ENCODE measurements at places on chromosomes 5 and 9. TPM values are rescaled to one million over a fixed set of nuclear protein-coding genes. Genes with fewer than 3 reads are reported as not detected.

Gene INSYN2B
- total RNA-seq, result not detected

Gene RELL2
- 2.3 TPM for total RNA-seq

DNA sequence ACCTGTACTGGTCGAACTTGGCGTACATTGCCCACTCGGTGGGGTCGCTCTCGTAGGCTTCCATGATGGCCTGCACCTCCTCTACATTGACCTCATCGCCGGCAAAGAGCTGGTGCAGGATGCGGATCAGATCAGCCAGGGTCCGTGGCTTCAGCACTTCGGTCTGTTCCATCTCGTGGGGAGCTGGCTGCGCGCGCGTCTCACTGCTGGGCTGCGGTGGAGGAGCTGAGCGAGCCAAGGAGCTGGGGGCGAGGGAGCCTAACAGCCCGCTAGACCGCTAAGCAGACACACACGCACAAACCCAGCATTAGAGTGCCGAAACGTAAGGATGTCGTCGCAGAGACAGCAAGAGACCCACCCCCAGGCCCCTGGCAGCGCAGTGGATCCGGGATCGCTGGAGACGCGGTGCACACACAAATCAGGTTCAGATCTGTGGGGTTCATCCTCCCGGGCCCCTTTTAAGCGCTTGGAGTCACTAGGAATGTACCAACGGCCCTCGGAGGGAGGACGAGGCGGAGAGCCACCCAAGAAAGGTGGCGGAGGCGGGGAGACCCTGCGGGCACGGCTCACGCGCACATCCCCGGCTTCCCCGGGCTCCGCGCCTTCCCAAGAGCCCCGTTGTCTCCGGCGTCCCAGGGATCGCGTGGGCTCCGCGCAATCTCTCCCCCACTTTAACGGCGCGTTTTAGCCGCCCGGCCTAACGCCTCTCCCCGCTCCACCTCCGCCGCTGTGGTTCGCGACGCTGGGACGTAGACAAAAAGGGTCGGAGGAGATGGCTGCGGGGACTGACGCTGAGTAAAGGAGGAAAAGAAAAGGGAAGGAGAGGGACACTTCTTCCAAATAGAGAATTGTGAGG, at the start of gene CDO1:
Gene CDO1, minus strand, starts transcription at position 434 of the 856 bp plus-strand sequence. Its CDS starts 262 bp downstream, at position 172.
- ATAC-seq, result peak; percentile 82

- ATAC-seq, result no peak
These were observed 48.6 kb downstream of the CARTPT start for GRCh38 chr5:71767661-71768060.

- ATAC-seq, result no peak
These were observed 40.1 kb upstream of the TARS1 start for GRCh38 chr5:33400675-33401074.

- no peak for ATAC-seq
These were observed 162.8 kb downstream of the PJA2 start for GRCh38 chr5:109246841-109247592.

DNA sequence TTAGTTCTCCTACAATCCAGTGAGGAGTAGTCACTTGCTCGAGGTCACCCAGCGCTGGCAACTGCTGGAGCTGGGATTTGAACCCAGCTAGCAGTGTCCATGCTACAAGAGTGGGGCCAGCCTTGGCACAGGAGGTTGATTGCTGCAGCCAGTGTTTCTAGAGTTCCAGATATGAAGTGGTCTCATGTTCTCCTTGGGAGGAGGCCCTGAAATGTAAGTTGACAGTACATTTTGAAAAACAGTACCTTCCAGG, 802 bp downstream of the CCDC107 start:
- no peak for ATAC-seq

Measured in gastroesophageal sphincter (tissue), 4 donors.